Activated T-cell treated with anti-CD3 and anti-CD28 coated beads for 48 hours (primary cell): ENCODE measurements at places on chromosomes 3 and 15.

DNA sequence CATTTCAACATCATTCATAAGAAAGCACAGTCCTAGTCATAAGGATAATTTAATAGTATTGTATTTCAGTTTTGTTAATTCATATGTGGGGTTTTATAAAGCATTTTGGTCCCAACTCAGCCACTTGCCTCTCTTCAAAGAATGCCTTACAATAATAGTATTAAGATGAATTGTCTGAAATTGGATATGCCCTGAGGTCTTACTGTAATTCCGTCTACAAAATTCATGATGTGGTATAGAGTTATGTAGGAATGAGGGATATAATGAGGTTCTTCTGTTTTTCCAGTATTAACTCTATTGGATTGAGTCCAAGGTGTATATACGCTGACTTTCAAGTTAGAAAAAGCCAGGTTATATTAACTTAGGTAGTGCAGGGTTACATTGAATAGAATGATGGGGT, 177.0 kb downstream of the GOLIM4 start:
- DNase-seq, result no peak

DNA sequence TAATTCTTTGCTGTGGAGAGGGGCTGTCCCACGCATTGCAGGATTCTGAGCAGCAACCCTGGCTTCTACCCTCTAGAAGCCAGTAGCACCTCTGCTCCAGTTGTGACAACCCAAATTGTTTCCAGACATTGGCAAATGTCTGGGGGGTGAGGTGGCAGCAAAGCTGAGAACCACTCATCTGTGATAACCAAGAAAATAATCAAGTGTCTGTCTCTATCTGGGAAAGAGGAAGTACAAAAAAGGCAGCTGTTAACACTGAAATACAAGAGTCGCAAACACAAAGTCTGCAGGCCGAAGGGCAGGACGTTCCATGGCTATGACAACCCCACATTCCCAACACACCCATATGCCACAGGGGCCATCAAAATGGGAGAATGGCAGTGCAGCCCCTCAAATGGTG, 42.2 kb upstream of the GNB5 start:
- DNase-seq, result no peak

GRCh38 chr15:36426691-36427090, 152.7 kb upstream of the CDIN1 start:
- DNase-seq, result no peak

- DNase-seq, result no peak
These were observed 155.1 kb downstream of the LRTM1 start for GRCh38 chr3:54772746-54773145.

GRCh38 chr3:130918328-130918727, 24.4 kb downstream of the ATP2C1 start:
- DNase-seq, result no peak

- DNase-seq, result no peak
These were observed 66.6 kb downstream of the PIK3CB start for GRCh38 chr3:138768125-138768524.

DNA sequence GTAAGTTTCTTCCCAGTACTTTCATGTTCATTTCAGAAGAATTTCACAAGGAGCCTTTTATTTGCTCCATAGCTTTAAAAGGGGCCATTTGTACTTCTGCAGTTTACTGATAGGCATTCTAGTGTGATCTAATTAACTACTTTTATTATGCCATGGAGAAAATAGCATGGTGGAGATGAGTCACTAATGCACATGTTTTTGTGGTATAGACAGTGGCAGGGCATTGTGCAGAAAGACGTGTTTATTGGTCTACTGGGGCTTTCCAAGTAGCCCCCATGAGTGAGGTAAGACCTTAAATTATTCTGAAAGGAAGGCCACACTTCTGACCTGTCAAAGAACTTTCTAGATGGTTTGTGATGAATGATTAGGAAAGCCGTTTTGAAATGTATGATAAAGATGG, 810.0 kb upstream of the NR2F2 start:
- no peak for DNase-seq

- no peak for DNase-seq
These were observed 22.0 kb upstream of the HDC start for GRCh38 chr15:50287324-50288116.

GRCh38 chr3:126208182-126208581, 27.8 kb upstream of the ALDH1L1 start:
- DNase-seq, result no peak

- peak; percentile 16 for DNase-seq
These were observed 72.7 kb downstream of the IL1RAP start for GRCh38 chr3:190586631-190587011.

DNA sequence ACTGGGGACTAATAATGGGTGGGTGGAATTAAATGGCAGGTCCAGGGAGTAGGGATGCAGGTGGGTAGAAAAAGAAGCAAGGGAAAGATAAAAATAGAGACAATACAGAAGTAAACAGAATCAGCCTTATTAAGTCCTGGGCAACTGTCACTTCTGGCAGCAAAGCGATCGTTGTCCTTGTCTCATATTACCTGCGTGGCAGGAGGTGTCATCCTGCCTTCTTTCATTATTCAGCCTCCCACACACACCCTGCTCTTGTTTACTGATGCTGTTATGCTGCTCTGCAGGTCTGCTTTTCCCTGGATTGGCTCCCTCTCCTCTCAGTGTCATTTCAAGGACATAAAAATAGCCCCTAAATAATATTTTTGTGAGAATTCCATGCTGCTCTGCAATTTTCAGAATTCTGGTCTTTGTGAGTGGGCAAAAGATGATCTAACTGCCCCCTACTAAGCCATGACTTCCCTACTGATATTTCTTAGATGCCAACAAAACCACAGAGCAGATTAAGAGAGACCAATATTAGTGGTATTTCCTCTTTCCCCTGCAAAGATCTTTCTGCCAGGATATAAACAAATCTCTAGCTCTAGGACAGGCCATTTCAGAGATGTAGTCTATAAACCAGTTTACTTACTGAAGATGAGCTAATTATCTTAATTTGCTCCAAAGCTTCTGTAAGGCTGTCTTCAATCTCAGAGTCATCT, 8.5 kb downstream of the VEPH1 start:
- DNase-seq, result no peak

DNA sequence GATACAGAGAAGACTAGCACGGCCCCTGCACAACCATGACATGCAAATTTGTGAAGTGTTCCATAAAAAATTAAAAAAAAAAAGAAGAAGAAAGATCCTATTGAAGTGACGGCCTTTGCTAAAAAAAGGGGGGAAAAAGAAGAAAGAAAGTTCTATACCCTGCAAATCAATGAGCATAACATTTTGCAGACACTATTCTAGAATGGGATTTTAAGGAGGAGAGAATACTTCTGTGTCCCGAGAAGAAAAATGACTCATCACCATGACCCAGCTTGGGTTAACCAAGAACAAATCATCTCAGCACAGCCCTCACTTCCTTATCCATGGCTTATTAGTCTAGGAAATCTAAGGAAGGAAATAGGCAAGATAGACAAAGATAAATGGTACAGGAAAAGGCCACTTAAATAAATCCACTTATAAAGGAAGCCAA, 7.4 kb upstream of the SH3BP5 start:
- no peak for DNase-seq

DNA sequence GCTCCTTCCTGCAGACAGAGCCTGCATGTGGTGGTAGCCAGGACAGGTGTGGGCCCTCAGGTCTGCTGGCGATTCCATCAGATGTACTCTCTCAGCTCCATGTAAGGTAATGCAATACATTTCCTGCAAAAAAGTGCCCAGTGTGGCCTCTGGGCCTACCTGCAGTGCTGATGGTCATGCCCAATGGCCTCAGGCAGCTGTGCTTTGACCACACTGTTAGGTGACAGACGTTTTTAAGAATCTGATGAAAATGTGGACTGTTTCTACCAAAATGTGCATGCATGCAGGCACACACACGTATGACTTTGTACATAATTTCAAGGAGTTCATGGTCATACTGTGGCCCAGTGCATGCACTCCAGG, 152.9 kb downstream of the RAB11A start:
- no peak for DNase-seq

GRCh38 chr3:49198161-49198560, 26.8 kb downstream of the KLHDC8B start:
- no peak for DNase-seq

DNA sequence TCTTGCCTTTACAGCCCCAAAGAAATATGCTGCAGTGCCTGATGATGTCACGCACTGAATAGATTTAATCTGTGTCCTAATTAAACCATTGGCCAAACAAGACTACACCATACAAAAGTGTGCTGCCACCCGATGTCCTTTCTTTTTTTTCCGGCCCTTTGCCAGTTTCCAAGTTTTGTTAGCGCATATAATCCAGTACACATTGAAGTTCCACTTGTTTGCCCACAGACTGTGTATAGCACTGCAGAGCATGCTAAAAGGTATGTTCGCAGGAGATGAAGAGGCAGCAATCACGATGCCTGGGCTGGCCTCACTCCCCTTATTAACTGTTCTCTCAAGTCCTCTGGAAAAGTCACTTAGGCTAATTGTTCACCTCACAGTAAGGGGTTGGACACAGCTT, 26.8 kb downstream of the MRPS25 start:
- DNase-seq, result no peak

DNA sequence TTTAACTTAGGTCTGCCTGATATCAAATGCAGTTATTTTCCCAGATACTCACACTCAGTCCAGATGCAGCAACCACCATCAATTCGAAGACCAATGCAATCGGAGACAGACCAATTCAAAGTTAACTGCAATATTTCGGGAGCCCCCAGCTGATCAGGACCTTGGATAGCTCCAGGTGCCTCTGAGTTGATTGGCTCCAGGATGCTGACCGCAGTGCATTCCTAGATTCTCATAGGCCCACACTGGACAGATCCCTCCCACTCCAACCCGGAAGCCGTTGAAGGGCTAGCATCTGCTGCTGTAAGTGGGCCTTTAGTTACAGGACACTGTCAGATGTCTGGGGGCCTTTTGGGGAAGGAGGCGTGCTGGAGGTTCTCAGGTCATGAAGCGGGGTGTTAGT, 89.5 kb upstream of the ATP2B2 start:
- DNase-seq, result peak; percentile 25

- no peak for DNase-seq
These were observed 179.9 kb downstream of the PLOD2 start for GRCh38 chr3:145981056-145981455.

GRCh38 chr15:45337224-45337623, 41.1 kb downstream of the GATM start:
- no peak for DNase-seq

DNA sequence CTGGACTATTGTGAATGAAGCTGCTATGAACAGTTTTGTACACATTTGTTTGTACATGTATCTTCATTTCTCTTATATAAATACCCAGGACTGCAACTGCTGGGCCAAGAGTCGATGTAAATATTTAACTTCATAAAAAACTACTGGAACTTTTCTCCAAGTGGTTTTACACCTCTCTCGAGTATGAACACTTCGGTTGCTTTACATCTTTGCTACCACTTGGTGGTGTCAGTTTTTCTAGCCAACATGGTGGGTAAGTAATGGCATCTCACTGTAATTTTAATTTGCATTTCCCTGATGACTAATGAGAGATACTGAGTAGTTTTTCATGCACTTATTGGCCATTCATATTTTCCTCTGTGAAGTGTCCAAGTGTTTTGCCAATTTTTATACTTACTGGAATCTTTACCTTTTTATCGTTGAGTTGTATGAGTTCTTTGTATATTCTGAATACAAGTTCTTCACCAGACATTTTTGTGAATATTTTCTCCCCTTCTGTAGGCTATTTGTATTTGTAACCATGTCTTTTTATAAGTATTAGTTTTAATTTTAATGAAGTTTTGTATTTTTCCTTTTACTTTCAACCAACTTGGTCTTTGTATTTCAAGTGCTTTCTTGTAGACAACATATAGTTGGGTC, 44.4 kb downstream of the PCOLCE2 start:
- no peak for DNase-seq

DNA sequence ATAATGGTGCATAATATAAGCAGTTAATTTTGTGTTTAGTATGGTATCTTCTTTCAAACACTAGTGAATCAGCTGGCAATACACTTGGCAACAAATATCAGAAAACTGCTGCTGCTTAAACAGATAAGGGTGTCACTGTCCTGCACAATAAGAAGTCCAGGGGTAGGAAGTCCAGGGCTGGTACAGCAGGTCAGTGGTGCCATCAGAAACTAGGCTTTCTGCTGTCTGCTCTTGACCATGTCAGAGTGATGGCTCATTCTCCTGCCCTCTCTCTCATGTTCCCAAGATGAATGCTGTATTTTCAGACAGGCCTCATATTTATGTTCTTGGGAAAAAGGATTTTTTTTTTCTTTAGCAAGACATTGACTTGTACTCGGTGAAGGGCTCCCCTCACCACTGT, 9.2 kb upstream of the GRK7 start:
- DNase-seq, result no peak

DNA sequence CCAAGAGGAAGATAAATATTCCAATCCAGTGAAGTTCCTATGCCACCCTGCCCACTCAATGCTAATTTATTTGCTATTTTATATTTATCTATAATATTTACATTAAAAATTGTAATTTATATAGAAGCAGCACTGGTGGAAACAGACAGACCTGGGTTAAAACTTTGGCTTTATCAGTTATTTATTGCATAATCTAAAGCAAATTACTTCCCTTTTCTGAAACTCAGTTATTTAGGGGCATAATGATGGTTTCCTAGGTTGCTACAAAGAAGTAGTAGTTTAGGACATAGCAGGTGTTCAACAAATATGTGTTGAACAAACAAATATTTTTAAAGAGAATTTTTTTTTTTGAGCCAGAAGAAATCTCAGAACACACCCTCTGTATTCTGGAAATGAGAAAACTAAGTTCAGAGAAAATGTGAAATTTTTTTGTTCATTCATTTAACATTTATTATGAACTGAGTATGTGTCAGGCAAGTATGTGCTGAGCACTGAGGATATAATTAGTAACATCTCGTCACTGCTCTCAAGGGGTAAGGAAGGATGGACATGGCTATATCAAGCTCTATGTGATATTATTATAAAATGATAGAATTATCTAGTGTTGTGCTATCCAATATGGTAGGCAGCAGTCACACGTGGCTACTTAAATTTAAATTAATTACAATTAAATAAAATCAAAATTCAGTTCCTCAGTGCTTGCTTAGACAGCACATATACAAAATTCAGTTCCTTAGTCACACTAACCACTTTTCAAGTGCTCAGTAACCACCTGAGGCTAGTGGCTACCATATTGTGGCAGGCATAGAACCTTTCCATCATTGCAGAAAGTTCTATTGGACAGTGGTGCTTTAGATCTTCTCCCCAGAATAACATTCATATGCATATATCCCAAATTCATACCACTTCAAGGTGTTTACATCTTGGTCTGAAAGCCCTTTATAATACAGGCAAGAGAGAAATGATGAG, 7.0 kb upstream of the UBE2Q2 start:
- DNase-seq, result no peak

DNA sequence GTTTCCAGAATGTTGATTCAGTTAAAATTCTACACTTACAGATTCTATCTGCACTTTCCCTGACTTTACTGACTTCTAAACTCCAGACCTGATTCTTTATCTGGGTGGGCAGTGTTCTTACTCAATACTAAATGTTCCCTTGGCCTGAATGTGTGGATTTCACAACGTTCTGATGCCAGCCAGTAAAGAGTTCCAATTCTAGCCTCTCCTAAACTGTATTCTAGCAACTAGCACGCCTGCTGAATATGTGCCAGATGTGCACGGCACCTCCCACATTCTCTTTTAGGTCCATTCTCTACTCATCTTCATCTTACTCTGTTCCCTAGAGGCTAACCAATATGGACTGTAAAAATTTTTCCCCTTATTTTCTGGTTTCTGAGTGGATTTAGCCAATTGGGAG, 479.5 kb upstream of the AGTR1 start:
- DNase-seq, result no peak
